ENCODE measurements at places on chromosomes 3 and 15. TPM values are rescaled to one million over a fixed set of nuclear protein-coding genes. Genes with fewer than 3 reads are reported as not detected.
A peak's percentile ranks its signal among the peaks of the same experiment; 100 is the strongest.

BCL6 gene
- total RNA-seq: 41.7 TPM

SLC25A38 gene
- 37.8 TPM for total RNA-seq

CPLX3 gene
- 0.09 TPM for total RNA-seq

C3orf49 gene
- not detected for total RNA-seq

PIERCE2 gene
- total RNA-seq: not detected

RETNLB gene
- total RNA-seq: not detected

SPINK8 gene
- not detected for total RNA-seq

TRIM69 gene
- 42.7 TPM for total RNA-seq

SIDT1 gene
- 11.5 TPM for total RNA-seq

- no peak for DNase-seq
Measured at GRCh38 chr3:123054931-123055330, 11.9 kb upstream of the PDIA5 start.

GRCh38 chr3:127613406-127613805, 15.2 kb downstream of the MCM2 start:
- DNase-seq: no peak

- no peak for DNase-seq
Measured at GRCh38 chr3:21216598-21216997, 534.4 kb downstream of the ZNF385D start.

DNA sequence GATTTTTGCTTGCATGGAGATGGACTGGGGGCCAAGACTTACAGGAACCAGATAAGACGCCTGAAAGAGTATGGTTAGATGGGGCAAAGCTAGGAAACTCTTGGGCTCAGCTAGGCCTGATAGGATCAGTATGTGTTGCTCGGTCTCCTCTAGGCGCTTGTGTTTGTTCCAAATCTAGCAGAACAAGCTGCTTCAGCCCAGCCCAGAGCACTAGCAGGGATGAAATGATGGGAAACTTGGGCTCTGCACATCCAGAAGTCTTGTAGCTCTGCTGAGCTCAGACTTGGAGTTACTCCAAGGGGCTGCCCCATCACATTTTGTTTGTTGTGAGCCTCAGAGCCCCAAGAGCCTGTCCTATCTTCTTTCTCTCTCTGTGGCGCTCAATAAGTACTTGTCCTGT, 34.7 kb downstream of the FOXL2 start:
- DNase-seq: no peak

- no peak for DNase-seq
Measured at GRCh38 chr15:67165254-67166253, 88.9 kb downstream of the AAGAB start.

GRCh38 chr15:70768257-70768883, 5.0 kb upstream of the UACA start:
- DNase-seq: no peak

GRCh38 chr15:55914446-55914845, 79.0 kb downstream of the NEDD4 start:
- no peak for DNase-seq

DNA sequence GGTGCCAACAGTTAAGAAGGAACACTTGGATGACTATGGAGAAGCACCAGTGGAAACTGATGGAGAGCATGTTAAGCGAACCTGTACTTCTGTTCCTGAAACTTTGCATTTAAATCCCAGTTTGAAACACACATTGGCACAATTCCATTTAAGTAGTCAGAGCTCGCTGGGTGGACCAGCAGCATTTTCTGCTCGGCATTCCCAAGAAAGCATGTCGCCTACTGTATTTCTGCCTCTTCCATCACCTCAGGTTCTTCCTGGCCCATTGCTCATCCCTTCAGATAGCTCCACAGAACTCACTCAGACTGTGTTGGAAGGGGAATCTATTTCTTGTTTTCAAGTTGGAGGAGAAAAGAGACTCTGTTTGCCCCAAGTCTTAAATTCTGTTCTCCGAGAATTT, 3.0 kb downstream of the SKIL start:
- peak; percentile 54 for DNase-seq

DNA sequence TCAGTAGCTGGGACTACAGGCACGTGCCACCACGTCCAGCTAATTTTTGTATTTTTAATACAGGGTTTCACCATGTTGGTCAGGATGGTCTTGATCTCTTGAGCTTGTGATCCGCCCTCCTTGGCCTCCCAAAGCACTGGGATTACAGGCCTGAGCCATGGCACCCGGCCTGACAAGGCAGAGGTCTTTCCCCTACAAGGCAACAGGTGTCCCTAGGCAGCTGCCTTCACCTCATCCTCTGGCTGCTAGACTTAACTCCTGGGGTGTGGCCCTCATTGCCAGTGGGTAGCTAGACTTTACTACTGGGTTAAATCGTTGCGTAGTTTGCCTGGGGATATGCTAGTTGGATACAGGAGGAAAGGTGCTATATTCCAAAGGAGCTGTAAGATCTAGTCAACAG, 81.4 kb downstream of the CHRD start:
- no peak for DNase-seq

DNA sequence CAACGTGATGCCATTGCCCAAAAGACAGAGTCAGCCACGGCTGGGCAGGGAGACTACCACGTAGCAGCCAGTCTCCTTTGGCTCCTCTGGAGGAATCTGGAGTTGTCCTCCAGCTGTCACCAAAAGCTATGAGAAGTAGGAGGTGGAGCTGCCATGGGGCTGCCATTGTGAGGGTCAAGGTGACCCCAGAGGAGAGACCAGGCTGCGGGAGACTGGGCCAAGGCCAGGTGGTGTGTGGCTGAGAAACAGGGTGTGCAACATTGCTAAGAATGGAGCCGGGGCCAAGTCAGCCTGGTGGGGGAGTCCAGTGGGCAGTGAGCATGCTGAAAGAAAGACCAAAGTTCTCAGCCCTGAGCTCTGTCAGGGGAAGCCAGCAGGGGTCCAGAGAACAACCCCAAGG, 29.9 kb upstream of the MRPS22 start:
- no peak for DNase-seq

DNA sequence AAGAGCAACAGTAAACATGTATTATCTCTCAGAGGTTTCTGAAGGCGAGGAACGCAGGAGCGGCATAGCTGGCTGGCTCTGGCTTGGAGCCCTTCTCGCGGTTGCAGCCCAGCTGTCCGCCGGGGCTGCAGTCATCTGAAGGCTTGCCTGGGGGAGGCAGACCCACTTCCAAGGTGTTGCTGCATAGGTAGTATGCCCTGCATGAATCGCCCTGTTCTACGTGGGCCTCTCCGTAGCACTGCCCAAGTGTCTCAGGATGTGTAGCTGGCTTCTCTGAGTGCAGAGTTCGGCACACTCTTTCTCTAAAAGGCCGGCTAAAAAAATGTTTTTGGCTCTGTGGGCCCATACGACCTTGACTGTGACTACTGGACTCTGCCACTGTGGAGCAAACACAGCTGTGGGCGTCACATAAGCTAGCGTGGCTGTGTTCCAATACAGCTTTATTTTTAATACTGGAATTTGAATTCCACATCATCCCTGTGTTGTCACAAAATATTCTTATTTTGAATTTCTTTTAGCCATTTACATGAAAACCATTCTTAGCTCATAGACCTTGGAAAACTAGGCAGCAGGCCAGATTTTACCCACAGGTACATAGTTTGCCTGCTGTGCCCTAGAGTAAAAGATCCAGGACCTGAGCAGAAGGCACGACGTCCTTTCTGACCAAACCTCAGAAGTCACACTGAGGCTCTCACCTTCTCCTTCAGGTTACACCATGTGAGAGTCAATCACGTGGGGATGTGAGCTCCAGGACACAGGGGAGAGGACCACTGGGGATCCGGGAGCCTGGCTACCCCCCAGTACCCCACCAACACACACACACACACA, 55.9 kb downstream of the PGPEP1L start:
- no peak for DNase-seq

- DNase-seq: no peak
Measured at GRCh38 chr3:149438981-149439380, 35.5 kb upstream of the TM4SF4 start.

- DNase-seq: no peak
Measured at GRCh38 chr3:78792733-78793132, 975.1 kb downstream of the ROBO1 start.

- no peak for DNase-seq
Measured at GRCh38 chr15:42139596-42139995, 16.8 kb downstream of the PLA2G4F start.

DNA sequence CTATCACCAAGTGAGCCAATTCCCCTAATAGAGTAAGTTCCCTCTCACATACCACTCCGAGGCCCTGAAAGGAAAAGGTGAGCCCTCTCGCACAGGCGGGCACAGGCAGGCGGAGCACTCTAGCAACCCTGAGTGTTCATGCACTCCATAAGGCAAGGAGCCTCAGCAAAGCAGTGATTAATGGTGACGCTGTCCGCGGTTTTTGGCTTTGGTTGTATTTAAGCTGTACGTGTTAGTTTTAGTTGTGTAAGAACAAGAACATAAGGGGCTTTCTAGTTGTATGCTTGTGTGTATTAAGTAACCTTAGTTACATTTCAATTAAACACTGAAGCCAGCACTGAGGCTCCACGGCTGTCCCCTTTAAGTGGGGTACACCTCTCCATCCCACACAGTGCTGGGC, 33.1 kb downstream of the KLHL25 start:
- no peak for DNase-seq
